ENCODE measurements at places on chromosomes 12 and 14.

DNA sequence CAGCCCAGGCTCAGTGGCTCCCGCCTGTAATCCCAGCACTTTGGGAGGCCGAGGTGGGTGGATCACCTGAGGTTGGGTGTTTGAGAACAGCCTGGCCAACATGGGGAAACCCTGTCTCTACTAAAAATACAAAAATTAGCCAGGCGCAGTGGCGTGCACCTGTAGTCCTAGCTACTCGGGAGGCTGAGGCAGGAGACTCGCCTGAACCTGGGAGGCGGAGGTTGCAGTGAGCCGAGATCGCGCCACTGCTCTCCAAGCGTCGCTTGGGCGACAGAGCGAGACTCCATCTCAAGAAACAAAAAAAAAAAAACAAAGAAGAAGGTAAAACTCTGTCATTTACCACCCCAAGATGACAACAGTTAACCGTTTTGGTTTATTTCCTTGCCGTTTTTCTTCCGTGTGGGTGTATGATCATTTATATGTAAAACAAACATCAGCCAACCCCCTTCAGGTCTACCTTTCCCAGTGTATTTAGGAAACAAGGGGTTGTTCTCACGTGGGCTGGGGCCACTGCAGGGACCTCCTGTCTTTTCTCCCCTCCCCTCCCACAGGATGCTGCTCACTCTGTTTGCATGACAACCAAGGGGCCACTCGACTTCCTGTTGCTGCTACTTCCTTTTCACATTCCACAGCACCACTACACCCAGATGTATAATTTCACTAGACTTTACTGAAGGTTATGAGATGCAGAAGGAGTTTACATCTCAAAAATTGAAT is 13.6 kb downstream of the TTC9 start:
- DNase-seq, result no peak

DNA sequence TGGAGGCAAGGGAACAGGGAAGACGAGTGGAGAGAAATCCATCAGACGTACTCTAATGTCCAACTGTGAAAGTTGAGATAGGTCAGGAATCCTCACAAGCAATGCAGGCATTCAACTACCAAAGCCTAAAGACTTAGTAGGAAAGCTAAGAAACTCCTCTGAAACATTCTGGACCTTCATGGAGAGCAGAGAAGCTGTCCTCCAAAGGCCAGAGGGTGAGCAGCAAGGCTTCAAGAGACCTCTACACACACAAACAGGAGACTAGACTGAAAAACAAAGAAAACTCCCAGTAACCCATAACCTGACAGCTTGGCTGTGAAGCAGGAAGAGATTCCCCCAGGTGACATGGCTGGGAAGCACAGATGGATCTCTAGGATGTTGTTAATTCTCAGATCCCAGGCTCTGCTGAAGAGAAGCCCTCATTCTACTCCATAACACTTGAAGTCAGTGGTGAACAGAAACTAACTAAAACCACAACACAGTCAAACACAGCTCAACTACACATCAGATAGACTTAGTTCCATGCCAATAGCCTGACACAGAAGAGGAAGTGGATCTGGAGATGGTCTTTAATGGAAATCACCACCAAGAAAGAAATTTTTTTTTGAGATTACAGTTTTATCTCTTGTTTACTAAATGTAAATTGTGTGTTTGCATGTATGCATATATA is 23.2 kb upstream of the LYZ start:
- no peak for DNase-seq

DNA sequence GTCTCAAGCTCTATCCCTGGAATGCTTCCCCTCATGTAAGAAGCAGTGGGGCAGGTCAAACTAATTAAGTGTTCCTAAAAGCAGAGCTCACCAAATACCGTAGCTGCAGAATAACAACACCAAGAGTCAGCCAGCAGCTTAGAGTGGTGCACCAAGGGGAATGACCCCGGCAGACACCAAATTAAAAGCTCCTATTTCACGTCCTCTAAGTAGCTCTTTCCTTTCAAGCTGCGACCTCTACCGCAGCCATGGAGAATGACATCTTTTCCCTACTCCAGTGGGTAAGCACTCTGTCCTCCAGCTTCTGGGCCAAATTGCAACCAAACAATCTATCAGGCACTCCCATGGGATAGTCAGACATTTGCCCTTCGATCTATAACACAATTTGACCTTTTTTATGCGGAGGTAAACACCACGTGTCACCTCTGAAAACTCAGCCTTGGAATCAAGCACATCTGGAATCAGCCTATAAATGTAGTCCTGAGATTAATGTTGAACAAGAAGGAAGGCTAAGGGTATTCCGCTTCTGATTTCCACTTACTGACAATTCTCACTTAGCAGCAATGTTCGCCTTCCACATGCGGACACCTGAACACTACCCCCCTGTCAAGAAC is 67.6 kb upstream of the CDKN3 start:
- no peak for DNase-seq

- DNase-seq, result no peak
These were observed 137.1 kb upstream of the SFSWAP start for GRCh38 chr12:131573631-131574394.

DNA sequence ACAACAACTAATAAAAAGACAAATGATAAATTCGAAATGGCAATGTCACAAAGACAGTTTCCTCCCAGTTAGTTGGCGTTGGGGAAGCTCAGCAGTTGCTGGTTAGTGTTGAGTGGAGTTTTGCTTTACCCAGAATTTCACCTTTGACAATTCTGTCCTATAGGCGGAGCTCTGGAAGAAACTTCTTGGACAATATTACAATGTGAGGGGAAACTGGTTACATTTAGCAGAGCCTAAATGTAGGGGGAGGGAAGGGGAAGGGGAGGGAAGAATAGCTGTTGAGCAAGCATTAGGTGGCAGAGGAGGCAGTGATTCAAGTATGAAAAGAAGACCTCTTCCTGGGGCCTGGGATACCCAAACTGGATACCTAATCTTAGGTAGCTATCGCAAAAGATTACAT is 51.4 kb downstream of the BDKRB1 start:
- no peak for DNase-seq

DNA sequence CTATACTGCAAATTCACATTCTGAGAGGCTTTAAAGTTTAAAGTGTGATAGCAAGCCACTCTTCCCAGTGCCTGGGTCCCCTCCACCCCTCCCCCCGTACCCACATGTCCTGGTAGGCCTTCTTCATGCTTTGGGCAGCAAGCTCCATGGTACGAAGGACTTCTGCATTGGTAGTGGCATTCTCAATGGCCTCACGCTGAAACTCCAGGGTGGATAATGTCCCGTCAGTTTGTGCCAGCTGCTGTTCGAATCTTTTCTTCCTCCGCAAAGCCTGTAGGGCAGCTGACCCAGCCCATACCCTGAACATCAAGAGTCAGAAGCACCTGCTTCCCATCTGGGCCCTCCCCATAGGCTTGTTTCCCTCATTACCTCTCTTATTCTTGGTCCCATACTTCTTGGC is 2.0 kb downstream of the CHMP4A start:
- no peak for DNase-seq

DNA sequence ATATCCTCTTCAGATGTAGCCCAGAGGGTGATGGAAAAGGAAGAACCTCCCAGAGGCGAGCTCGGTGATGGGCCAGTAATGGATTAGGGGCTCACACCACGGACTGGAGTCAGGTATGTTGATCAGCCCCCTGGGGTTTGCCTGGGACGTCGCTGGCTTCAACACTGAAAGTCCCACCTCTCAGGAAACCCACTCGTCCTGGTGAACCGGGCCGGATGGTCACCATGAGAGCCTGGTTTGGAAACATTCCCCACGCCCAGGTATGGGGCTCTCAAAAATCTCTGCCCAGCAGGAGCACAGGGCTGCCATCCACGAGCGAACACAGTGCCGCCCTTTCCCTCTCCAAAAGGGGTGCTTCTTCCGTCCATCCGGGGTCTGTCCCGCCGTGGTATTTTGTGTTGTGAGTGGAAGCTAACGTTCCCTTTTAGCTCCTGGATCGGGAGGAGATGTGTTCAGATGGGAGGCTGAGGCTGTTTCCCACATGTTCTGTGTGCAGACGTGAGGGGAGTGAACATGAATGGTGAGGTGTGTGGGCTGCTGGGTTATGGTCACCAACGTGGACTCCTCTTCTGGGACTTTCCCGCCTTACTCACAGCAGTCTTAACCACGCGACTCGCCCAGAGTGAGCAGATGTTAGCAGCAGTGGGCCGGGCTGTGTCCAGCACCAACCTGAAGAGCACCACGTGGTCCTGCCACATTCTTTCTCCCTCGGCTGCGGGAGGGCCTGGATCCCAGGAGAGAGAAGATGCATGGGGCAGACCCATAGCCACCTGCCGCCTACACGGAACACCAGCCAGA is 139.2 kb downstream of the KIF26A start:
- DNase-seq, result no peak

- DNase-seq, result no peak
These were observed 200.1 kb downstream of the TMTC2 start for GRCh38 chr12:82886671-82887340.

GRCh38 chr12:112822056-112822455 is 30.5 kb downstream of the RPH3A start:
- DNase-seq, result no peak

- no peak for DNase-seq
These were observed 157.1 kb downstream of the TTC7B start for GRCh38 chr14:90659156-90659555.

- DNase-seq, result no peak
These were observed 259.6 kb upstream of the TMTC1 start for GRCh38 chr12:30043151-30043847.

- no peak for DNase-seq
These were observed 81.8 kb downstream of the IRF2BPL start for GRCh38 chr14:76946753-76947077.

DNA sequence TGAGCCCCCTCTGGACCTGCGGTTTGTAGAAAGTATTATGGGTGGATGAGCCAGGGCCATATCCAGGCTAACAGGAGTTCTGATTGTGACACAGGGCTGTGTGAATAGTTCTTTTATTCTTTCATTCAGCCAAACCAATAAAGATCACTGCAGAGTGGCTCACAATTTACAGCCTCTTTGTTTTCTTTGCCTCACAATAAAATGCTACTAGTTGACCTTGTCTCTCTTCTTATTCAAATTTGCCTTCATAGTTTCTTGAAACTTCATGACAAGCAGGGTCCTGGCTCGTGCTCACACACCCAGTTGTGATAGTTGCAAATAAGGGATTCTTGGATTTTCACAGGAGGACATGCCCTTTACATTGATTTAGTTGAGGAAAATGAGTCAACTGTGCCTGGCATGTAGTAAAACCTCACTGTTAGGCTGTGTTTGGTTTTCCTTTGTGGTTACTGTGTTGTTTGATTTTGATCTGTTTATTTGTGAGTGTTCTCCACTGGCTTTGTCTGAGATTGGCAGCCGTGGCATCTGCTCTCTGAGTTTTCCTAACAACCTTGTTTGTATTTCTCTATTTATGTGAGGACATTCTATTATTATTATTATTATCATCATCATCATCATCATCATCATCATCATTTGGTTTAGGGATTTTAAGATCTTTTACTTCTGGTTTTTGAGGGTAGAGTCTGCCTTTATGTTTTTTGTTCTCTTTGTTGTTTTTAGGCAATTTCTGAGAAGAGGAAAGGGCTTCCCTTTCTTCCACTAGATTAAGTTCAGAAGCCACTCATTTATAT is 2.7 kb upstream of the KRT6B start:
- no peak for DNase-seq

DNA sequence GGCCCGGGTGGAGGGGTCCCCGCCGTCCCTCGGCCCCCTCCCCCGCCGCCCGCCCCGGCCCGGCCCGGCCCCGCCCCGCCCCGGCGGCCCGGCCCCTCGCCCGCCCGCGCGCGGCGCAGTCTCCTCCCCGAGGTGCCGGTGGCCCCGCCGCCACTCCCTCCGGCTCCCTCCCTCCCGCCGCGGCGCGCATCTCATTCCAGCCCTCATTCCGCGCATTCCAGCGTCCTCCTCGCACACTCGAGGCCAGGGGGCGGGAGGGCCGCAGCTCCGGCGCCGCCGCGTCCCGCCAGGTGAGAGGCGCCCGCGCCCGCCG is at the start of gene TEAD4:
TSS of gene TEAD4 (plus strand) at position 206 of the 313 bp plus-strand sequence.
- DNase-seq, result no peak

GRCh38 chr14:20223410-20223809 is at the start of gene OR11H6:
Gene OR11H6 (plus strand): TSS chr14:20223710. CDS start chr14:20223710, 0 bp downstream.
- DNase-seq, result no peak

GRCh38 chr12:47781479-47782371 is 8.7 kb downstream of the SLC48A1 start:
- DNase-seq, result no peak
